Activated naive CD4-positive, alpha-beta T cell treated with anti-CD3 and anti-CD28 coated beads, Interleukin-2, amount 50 U/mL, for 72 hours (primary cell): ENCODE measurements at places on chromosomes 3 and 15. TPM values are rescaled to one million over a fixed set of nuclear protein-coding genes. Genes with fewer than 3 reads are reported as not detected.

PROS1 gene
- total RNA-seq, result 3.0 TPM

STIMATE gene
- 16.6 TPM for total RNA-seq

- no peak for DNase-seq
Measured at GRCh38 chr15:80475572-80475971, 71.4 kb downstream of the ARNT2 start.

- no peak for DNase-seq
Measured at GRCh38 chr15:89784686-89784960, 8.5 kb downstream of the MESP2 start.

- DNase-seq, result no peak
Measured at GRCh38 chr3:186967686-186968085, 37.4 kb downstream of the ST6GAL1 start.

- DNase-seq, result no peak
Measured at GRCh38 chr3:59980576-59980975, 930.8 kb upstream of the CFAP20DC start.

DNA sequence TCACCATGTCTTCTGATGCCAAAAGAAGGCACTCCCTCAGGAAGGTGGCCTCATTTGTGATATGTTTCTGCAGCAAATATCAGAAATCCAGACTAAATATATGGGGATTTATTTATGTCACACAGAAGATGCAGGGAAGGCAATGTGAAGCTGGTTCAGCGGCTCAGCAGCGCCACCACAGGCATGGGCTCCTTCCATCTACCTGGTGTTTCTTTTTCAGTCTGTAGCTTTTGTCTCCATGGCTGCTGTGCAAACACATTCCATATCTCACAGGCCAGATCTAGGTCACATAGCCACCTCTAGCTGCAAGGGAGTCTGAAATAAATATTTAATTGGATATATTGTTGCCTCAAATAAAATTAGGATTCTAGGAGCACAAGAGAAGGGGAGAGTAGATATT lies 502.1 kb upstream of the IL12A start:
- DNase-seq, result no peak

DNA sequence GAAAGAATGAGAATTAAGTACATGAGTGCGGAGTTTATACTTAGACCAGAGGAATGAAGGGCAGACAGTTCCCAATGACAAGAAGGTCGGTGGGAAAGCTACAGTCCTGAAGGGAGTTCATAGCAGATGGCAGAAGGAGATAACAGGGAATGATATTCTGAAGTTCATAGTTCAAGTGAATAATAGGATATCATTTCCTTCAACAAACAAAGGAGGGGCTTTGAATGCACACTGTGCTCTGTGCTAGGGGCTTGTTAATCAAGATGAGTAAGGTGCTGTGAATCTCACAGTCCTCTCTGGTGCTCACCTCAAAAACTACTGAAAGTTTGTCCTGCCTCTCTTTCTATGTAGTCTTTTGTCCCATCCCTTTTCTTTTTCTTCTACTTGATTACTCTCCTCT lies 41.9 kb downstream of the SIDT1 start:
- DNase-seq, result no peak

DNA sequence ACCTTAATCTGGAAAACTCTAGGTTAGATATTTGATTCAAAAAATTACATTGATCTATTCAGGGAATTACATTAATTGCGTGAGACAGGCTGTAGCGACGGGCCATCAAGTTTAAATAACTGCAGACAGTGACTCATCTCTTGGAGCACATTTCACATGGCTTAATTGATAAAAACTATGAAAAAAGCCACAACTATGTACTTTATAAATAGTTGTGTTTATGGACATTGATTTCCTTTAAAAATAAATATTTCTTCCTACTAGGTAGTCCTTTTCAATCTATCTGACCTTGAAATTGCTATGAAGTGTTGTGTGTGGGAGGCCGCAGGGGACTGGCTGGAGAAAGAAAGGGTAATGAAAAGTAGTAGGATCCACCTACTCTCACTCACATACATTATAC lies 157.8 kb downstream of the IL1RAP start:
- DNase-seq, result no peak

DNA sequence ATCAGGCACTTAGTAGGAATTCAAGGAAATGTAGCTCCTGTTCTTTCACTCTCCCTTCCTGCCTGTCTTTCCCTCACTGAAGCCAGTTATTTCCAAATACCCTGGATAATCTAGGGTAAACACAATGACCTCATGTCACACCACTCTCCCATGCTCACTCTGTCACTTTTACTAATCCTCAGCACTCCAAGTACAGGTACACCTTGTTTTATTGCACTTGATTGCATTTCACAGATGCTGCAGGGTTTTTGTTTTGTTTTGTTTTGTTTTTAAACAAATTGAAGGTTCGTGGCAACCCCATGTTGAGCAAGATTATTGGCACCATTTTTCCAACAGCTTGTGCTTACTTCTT lies 40.8 kb downstream of the PPM1L start:
- DNase-seq, result no peak
